ENCODE measurements at places on chromosomes 11 and 22.

GRCh38 chr22:50540381-50540780, 5.3 kb upstream of the KLHDC7B start:
- DNase-seq: no peak

DNA sequence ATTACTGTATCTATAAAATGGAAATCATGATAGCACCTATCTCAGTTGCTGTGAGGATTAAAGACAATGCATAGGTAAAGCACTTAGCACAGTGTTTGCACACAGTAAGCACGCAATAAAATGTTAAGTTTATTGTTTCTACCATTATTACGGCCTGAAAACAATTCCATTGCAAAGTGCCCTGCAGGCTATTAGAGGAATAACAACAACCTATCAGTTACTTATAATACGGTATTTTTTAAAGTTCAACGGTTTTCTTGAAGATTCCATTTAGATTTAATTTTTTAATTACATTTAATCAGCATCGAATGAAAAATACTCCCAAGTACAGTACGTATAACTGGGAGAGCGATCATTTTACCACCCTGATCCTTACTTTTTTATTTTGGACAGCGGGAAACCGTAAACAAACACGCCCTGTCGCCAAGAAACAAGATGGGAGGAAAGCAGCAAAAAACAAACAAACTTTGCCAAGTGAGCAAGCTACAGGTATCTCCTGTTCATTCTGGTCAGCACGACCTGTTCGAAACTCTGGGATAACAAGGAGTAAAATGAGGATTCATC, 893 bp downstream of the SLC36A4 start:
- no peak for DNase-seq

DNA sequence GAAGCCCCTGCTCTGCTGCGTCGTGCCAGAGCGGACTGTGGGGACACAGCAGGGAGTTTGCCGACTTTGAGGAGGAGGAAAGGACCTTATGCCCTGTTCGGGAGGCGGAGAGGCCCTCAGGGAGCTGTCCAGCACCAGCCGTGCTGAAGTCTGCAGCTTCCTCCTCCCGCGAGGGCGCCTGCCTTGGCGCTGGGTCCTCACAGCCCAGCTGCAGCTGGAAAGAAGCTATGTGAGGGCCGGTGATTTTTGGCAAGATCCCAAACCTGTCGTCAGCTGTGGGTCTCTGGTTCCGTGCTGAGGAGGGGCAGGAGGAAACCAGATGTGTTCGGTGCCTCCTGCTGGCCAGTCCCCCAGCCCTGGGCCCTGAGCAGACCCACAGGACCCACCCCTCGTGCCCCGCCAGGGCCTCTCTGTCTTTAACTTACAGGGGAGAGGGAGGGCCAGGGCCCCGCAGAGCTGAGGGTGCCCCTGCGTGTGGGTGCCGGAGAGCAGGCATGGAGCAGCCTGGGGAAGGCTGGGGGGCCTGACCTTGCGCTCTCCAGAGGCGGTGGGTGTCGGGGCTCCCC, 12.0 kb downstream of the BRSK2 start:
- peak; percentile 40 for DNase-seq

DNA sequence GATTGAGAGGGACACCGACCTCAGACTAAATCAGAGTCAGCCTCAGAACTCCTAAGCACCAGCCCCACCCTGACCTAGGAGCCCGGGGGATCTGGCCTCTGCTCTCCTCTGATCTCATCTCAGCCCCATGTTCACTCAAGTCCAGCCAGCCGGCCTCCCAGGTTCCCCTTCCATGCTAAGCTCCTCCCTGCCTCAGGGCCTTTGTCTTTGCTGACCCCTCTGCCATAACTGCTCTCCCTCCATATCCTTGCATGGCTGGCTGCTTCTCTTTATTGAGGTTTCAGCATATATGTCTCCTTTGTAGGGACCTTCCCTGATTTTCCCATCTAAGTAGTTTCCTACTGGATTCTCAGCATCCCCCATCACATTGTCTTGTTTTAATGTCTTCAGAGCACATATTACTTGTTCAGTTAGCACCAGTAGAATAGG, 780 bp upstream of the SLC15A3 start:
- DNase-seq: no peak

DNA sequence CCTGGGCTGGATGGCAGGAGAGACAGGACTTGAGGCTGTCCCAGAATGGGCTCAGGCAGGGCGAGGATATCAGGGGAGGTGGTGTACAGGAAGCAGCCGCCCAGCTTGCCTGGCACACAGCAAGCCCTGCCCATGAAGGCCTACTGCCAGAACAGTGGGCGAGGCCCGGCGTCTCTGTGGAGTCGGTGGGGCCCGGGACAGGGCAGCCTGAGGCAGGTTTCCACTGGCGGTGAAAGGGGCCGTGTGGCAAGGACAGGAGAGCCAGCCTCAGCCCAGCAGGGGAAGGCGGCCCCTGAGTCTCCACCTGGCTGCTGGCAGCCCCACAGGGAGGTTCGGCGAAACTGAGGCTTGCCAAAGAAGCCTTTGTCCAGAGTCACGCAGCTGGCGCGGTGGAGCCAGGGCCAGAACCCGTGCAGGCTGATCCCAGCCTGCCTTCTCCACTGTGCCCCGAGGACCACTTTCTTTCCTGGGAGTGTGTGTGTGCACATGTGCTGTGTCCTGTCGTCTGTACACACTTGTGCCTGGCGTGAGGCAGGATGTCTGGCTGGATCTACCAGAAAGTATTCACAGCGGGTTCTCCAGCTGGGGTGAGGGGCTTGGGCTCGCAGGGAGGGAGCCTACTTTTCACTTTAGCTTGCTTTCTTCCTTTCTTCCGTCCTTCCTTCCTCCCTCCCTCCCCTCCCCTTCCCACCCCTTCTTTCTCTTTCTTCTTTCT, 1.2 kb downstream of the TSPO start:
- peak; percentile 63 for DNase-seq

GRCh38 chr22:38432264-38432663, 22.7 kb downstream of the KCNJ4 start:
- no peak for DNase-seq

All from HT1080 (cell line).